ENCODE measurements at places on chromosomes 4 and X.

GRCh38 chr4:66351761-66352160 lies 681.5 kb upstream of the EPHA5 start:
- no peak for DNase-seq

DNA sequence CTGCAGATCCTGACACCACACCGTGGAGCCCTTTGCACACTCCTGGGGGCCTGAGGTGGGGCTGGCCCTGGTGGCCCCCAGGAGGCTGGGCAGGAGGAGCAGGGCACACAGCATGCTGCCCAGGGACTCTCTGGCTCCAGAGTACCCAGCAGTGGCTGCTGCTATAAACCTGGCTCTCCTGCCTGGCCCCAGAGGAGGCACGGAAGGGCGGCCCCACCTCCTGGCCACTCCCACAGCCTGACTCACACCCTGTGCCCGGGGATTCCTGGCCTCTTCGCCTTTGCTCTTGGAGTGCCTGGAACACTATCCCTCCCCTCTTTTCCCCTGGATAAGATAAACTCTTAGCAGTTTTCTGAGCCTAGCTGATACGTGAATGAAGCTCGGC lies at the start of gene PSAPL1:
Gene PSAPL1, minus strand, starts transcription at position 165 of the 385 bp plus-strand sequence. Its CDS starts 51 bp downstream, at position 114.
- no peak for DNase-seq

- DNase-seq = no peak
Measured at GRCh38 chr4:114727461-114727860, 128.9 kb downstream of the UGT8 start.

- DNase-seq = no peak
Measured at GRCh38 chr4:107034091-107034995, 1.8 kb downstream of the DKK2 start.

DNA sequence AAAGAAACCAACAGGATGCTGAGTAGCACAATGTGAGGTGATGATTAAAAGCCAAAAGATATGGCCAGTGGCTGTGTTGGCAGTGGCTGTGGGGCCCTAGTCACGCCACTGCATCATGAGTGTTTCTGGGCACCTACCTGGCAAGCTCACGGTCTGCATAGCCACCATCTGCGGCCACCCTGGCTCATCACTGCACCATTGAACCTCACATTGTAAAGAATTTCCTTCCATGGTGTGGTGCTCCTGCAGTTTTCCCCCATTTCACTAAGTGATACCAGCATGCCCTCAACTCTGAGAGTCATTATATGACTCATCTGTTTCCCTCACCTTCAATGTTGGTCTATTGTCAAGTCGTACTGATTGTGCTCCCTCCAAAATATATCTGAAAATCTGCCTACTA lies 45.5 kb upstream of the CLNK start:
- DNase-seq = no peak

DNA sequence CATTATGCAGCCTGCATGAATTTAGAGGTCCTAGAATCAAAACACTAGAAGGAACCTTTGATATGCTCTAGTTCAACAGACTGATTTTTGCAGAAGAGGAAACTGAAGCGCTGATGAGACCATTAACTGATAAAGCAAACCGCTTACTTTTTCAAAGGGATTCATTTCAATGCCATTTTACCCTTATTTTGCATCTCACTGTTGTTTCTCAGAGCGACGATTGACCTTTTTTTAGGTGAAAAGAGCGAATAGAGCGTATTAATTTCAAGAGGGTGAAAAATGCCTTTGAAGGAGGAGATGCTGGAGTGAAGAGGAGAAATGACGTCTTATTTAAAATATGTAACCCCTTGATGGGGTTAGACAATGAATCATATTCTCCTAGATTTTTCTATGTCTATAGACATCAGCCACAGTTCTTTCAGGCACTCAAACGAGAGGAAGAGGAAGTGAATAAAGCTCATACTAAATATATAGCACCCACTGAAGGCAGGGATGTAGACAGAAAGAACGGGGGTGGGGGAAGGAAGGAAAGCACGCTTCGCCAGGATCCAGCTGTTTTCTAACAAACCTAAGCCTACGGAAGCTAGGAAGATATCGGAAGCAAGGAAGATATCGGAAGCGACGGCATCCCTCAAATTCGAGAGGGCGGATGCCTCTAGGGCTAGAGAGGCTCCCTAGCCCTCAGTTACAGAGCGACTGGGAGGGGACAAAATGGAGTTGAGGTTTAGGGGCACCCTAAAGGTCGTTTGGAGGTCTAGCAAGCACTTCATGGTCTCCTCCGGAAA lies 848 bp downstream of the ACSL4 start:
- no peak for DNase-seq

DNA sequence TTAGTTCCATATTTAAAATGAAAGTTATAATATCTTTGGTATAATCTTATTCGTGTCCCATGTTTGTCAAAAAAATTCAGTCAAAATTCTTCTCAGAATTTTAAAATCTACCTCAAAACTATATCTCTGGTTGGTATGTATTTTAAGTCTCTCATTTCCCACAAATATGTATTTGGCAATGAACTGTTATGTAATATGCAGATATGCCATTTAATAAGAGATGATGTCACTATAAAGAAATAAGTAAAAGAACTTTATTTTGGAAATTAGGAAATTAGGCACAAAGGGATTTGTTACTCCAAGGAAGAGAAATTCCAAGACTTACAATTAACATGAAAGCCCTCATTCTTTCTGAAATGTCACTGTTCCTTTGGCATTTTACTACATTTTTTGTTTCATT lies 15.3 kb downstream of the SNCA start:
- DNase-seq = no peak

DNA sequence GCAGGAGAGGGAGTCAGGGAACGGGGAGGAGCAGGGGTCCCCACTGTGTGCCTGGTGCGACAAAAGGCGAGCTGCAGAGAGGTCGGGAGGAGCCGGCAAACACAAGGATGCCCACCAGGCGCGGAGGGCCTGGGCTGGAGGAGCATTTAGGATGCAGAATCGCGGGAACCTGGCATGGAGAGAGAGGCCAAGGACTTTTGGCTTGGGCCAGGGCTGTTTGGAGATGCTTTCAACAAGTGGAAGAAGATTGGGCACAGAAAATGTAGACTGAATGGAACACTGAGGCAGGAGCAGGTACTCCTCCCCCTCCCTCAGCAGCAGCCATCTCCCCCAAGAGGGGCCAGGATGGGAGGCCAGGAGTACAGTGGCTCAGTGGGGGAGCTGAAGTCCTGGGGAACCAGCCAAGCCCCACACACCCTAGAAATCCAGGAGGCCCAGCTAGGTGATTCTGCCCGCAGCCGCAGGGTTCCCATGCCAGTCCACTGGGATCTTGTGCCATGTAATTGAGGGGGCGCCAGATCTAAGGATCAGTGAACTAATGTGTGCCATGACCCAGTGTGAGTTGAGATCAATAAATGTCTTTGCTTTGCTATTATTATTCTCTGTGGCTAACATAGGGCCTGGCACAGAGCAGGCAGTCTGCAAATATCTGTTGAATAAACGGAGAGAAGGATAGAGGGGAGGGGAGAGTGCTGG lies 1.1 kb upstream of the ABLIM2 start:
- DNase-seq = no peak

DNA sequence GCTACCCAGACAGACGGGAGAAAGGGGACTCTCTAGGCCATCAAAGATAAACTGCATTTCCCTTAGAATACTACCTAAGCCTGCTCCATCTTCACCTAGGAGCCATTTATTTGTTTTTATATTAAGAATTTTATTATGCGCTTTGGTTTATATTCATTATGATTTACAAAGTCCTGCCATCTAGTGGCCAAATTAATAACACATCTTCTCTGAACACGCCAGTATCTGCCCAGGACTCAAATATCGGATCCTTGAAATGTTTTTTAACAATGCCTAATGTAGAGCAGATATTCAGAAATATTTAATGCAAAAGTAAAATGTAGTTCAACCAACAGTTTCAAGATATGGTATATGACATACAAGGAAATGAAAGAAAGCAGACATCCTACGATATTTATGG lies 20.8 kb upstream of the PRPS2 start:
- DNase-seq = no peak

- no peak for DNase-seq
Measured at GRCh38 chr4:123167931-123168330, 228.7 kb upstream of the SPRY1 start.

DNA sequence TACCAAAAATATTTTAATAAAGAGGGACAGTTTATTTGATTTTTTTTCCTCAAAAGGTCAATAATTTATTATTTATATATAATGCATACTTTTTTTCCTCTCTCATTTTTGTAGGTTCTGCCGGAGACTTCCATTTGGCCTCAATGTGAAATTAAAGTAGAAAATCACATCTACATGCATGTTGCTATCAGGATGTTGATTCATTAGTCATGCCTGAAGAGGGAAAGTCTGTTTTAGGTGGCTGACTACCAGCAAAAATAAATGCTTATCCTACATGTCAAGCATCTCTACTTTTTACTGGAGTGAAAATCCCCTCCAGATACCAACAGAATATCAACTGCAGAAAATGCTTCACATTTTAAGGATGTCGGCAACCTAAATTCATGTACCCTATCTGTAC lies 41.5 kb downstream of the KIAA0232 start:
- no peak for DNase-seq

DNA sequence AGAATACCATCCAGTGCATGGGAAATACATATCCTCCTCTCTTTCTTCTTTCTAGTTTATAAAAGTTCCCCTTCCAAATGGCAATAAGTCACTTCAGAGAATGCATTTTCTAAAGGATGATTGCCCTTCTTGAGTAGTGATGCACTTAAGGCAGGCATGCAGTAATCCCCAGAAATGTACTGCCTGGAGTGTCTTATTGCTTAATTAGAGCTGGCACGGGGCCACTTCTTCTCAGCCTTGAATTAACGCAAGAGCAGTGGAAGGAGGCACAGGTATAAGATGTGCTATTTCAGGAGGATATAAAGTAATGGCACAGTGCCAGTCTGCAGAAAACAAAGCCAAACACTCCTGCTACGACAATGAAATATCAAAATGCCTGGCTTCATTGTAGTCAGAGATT lies 371.4 kb upstream of the FAM241A start:
- no peak for DNase-seq

GRCh38 chr4:2406920-2407319 lies 11.5 kb downstream of the ZFYVE28 start:
- DNase-seq = no peak

GRCh38 chr4:85759388-85759787 lies 284.4 kb downstream of the ARHGAP24 start:
- no peak for DNase-seq

DNA sequence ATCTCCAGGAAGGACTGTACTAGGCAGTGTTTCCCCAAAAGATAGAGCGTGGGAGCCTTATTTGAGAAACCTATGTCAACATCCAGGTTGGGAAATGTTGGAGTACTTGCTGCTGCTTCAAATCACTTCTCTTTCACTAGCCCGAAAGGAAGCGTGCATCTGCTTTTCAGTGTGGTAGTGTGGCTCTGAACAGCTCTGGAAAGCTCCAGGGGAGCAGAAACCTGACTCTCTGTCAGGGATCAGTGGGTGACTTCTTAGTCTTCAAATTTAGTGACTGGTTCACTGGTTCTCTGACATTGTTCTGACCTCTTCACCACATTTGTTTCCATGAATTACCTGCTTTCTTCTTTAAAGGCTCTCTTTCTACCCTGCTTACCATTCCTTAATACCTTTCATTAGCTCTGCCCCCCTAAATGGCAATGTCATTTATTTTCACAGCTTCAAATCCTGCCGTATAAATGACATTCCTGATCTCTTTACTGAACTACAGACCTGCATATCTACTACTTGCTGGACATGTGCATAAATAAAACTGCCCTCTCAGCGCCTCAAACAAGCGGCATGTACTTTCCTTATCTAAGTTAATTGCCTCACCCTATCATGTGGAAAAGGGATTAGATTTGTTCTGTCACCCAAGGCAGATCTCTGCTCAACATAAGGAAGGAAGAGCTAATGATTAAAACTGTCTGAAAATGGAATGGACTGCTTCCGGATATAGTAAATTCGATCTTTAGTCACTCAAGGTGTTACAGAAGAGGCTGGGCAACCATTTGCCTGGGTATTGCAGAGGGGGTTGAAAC lies 37.0 kb downstream of the DLG3 start:
- no peak for DNase-seq

DNA sequence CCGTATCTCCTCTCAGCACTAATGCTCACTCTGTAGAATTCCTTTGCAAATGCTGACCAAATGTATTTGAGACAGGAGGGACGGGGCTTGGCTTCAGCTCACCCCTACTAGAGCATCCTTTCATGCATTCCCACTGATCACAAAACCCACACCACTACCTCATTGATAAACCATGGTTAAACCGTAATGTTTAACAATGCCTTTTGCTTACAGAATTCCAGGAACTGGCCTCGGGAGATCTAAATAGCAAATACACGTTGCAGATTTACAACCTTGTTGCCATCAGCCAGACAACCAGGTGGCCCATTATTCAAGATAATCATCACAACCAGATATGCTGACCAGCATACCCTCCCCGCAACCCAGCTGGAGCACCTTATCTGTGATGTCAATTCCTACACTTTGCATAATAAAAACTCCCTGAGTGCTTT lies 391.9 kb downstream of the KCTD8 start:
- DNase-seq = no peak

DNA sequence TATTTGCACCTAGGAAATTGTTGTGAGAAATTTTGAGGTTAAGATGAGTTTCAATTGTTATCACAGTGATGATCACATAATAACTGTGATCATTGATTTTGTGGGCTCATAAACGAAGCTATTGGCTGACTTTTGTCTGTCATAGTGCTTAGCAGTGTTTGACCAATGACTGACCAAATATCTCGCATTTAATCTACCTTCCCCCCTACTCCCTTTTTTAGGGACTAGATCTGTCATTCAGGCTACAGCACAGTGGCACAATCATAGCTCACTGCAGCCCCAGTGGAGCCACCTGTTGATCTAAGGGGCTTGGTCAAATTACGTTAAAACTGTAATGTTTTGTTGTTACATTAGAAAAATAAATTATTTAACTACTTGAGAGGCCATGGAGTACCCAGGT lies 1.5 kb downstream of the FUNDC2 start:
- DNase-seq = no peak

DNA sequence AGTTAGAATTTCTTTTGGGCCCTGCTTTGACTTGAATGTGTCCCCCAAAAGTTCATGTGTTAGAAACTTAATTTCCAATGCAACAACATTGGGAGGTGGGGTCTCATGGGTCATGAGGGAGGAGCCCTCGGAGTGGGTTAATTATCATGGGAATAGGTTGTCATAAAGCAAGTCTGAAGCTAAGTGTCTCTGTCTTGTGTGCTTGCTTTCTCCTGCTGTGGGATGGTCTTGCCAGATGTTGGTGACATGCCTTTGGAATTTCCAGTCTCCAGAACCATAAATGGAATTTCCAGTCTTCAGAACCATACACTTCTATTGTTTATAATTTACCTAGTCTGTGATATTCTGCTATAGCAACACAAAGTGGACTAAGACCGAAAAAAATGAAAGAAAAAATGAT lies 71.6 kb downstream of the RASL11B start:
- DNase-seq = no peak

DNA sequence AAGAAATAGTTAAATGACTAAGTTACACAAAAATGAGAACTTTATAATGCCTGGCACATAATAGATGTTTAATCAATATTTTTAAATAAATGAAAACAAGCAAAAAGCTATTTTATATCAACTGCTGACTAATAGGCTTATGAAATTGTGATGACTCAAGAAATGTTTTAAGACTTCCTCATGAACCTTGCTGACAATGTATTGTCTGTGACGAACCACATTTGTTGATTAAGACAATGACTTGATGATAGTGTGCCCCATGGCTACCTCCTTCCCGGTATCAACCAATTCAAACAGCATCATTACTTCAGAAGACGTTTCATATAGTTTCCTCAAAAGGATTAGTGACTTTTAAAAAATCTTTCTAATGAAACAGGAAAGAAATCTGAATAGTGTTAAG lies 7.9 kb downstream of the CXCL6 start:
- DNase-seq = no peak

Measured in activated CD8-positive, alpha-beta memory T cell treated with anti-CD3 and anti-CD28 coated beads, Interleukin-2, amount 50 U/mL, for 4 hours (primary cell).